ENCODE measurements at places on chromosomes 7 and 10.

GRCh38 chr7:121073463-121074099 is 85.1 kb downstream of the CPED1 start:
- DNase-seq = no peak

GRCh38 chr7:83410989-83411591 is 237.8 kb downstream of the SEMA3E start:
- peak; percentile 41 for DNase-seq

DNA sequence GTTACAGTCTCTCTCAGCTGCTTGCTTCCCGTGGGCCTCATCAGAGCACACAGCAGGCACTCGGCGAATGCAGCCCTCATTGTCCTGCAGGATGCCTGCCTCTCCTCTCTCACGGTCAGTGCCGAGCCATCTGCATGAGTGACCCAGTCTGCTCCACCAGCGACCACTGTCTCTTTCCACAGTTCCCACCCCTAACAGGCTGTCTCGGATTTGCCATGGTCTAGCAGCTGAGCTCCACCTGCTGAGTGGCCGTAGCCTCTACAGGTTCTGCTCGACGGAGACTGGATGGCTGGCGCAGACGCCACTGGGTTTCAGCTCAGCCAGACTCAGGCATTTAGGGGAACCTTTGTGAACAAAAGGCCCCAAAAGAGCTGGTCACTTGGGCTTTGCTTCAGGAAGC is 209.4 kb upstream of the FOXK1 start:
- no peak for DNase-seq

DNA sequence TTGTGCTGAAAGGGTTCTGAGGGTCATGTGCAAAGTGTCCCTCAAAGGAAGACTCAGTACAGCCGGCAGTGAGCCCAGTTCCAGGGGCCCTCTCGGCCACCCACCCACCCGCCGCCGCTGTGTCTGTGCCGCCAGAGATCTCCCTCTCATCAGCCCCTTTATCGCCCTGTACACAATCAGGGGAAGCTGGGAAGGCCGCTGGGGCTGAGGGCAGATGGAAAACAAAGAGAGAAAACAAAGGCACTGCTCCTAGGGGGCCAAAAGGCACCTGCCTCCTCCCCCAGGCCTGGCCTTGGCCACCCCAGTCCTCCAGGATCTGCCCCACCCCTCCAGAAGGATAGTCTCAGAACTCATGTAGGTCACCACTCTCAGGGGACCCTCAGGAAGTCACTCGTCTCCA is 67.0 kb downstream of the ZMIZ1 start:
- DNase-seq = no peak

DNA sequence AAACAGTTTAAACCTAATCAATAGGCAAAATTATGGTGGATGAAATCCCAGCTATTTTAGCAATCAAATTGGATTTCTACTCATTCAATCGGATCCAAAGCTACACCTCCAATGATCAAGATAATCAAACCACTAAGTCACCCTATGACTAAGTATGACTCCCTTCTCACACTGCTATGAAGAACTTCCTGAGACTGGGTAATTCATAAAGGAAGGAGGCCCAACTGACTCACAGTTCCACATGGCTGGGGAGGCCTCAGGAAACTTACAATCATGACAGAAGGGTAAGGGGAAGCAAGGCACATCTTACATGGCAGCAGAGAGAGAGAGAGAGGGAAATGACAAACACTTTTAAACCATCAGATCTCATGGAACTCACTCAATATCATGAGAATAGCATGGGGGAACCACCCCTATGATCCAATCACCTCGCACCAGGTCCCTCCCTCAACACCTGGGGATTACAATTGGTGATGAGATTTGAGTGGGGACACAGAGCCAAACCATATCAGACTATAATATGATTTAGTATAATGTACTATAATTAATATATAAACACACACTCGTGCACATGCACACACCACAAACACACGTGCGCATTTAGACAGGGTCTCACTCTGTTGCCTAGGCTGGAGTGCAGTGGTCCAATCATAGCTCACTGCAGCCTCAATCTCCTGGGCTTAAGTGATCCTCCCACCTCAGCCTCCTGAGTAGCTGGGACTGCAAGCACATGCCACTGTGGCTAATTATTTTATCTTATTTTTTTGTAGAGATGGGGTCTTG is 213.6 kb upstream of the FOXK1 start:
- no peak for DNase-seq

DNA sequence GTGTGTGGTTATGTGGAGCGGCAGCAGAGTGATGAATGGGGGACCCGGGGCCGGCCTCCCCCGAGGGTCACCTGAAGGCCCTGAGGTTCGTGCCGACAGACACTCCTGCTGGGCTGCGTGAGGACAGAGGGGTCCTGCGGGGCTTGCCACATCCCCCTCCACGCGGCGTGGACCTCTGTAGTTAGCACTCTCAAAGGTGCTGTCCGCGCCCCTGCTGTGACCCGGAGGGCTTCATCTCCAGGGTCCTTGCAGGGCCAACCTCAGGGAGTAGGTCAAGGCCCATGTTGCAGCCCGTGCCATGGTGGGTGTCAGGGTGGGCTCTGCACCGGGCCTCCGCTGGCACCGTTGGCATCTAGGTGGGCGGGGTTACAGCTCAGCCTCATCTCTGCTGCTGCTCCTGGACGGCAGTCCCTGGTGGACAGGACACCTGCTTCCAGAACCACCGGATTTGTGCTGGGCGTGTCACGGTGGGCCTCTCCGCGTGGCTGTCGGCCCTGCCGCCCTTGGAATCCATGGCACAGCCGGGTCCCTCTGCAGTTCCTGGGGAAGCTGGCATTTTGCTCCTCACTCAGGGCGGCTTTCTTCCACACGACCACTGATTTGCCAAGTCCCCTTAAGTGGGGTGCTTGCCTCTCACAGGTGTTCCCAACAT is 19.8 kb upstream of the GET4 start:
- no peak for DNase-seq

- DNase-seq = no peak
Observed at GRCh38 chr7:85392326-85392725, 205.5 kb upstream of the SEMA3D start.

- DNase-seq = no peak
Observed at GRCh38 chr10:86306628-86307278, 59.8 kb downstream of the GRID1 start.

DNA sequence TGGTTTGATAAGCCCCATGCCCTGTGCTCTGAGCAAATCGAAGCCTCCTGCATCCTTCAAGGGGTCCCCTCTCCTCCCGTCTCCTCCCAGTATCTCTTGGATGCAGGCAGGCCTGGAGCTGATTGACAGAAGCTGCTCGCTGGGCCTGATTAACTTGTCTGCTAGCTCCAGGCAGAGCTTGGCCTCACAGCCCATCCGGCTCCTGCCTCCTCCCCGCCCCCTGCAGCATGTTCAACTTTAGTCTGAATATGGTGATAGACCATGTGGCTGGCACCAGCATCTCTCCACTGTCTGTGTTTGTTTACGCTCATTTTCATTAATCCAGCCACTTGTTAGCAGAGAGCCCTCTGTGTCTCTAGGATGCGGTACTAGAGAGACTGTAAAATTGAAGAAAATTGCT is 432.2 kb downstream of the DPP6 start:
- DNase-seq = no peak

DNA sequence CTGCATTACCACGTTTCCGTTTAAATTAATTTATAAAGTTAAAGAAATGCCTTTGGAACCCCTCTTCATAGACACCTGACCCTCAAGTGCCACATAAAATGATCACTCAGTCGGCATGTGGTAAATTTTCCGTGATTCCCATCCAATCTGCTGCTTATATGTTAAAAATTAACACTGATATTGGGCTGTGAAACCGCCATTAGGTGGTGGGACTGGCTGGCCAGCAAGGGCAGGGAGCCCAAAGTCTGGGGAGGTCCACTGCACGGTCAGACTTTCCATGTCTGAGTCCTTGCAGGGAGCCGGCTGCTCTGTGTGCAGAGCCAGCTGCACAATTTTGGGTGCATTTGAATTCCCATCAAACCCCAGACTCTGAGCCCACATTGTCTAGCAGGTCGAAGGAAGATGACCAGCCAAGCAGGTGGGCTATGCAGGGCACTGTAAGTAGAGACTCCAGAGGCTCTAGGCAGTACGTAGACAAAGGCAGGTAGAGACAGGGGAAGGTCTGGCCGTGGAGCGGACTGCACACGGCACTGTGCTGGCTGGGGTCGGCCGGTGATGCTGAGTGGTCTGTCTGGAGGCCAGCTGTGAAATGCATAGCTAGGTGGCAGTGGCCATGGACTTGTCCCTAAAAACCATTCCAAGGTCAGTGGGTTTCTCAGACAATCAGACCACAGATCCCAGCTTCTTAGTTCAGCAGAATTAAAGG is 122.9 kb downstream of the SH3PXD2A start:
- no peak for DNase-seq

GRCh38 chr7:74312418-74313028 is 23.3 kb downstream of the CLIP2 start:
- no peak for DNase-seq

DNA sequence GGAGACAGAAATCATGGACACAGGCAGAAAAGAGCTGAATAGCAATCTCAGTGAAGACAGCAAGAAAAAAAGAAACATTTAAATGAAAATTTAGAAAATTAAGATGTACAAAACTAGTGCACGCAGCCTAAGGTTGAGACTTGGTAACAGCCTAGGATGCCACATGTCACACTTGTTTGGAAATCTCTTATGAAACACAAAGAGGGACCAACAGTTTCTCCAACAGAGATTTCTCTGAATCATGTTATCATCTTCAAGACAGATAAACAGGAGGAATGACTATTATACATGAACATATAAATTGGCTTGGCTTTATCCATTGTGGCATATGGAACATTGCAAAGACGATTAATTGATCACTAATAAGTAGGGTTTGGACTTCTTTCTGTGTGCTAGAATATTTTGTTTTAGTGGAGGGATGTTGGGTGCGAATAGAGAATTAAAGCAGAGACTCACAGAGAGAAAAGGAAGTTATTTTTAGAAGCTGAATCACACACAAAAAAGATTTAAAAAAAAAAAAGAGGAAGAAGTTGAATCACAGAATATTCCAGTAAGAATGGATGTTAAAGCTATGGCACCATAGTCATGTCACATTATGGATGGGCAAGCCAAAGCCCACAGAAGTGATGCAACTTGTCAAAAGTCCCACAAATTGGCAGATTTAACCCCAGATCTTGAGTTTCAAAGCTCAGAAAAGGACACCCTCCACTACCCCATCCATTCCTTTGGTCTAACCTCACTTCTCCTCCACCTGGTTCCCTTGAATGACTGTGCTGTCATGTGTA is 91.6 kb downstream of the MYOF start:
- peak; percentile 91 for DNase-seq

GRCh38 chr10:88070080-88070880 is 206.9 kb downstream of the PTEN start:
- DNase-seq = peak; percentile 46

DNA sequence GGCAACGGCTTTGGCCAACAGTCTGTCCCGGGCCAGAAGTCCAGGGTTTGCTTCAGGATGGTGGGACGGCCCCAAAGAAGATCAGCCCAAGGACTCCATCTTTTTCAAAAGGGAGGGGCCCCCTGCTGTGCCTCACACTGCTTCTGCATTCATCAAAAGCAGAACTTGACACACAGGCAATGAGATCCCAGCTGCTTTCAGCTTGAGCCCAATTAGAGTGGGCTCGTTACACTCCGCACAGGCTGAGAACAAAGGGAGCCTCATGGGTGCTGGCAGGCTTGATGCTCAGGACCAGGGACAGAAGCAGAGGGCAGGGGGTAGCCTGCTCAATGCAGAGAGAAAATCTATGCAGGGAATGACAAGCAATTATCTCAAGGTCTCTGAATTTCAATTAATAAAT is 45.5 kb downstream of the VOPP1 start:
- peak; percentile 61 for DNase-seq

DNA sequence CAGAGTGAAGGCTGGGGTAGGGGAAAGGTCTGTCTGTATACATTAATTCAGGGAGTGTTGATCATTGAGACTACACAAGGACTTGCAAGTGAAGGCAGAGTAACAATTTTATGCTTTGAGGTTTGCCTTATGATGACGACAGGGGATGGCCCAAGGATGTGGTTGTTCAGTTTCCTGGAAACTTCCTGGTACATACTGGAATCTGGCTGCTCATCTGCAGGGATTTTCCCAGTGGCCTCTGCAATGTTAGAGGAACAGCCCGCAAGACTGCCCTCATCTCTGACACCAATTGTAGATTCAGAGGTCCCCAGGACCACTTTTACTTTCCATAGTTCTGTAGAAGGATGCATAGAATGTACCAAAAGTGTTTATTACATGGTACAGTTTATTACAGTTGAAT is 189.6 kb downstream of the TMEM178B start:
- no peak for DNase-seq

GRCh38 chr7:25812086-25812850 is 339.7 kb upstream of the NFE2L3 start:
- no peak for DNase-seq

DNA sequence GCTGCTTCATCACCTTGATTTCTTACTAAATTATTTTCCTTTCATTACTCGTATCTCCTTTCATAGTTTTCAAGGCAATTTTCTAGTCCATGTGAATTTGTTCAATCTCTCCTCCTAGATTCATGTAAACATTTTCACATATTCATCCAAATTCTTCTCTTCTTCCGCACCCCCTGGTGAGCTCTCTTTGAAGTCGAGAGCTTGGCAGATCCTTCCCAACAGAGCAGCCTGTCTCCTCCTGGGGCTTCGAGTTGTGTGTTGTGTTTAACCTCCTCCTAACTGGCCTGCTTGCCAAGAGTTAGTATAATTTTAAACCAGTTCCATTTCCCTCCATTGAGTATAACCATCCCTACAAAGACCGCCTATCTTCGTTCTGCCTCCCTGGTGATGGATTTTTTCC is 272.4 kb upstream of the CELF2 start:
- no peak for DNase-seq

GRCh38 chr10:101725296-101726114 is 30.5 kb upstream of the FBXW4 start:
- DNase-seq = no peak

- no peak for DNase-seq
Observed at GRCh38 chr7:14389595-14389994, 400.1 kb upstream of the ETV1 start.

- peak; percentile 41 for DNase-seq
Observed at GRCh38 chr7:139829775-139830117, 682 bp downstream of the TBXAS1 start.

DNA sequence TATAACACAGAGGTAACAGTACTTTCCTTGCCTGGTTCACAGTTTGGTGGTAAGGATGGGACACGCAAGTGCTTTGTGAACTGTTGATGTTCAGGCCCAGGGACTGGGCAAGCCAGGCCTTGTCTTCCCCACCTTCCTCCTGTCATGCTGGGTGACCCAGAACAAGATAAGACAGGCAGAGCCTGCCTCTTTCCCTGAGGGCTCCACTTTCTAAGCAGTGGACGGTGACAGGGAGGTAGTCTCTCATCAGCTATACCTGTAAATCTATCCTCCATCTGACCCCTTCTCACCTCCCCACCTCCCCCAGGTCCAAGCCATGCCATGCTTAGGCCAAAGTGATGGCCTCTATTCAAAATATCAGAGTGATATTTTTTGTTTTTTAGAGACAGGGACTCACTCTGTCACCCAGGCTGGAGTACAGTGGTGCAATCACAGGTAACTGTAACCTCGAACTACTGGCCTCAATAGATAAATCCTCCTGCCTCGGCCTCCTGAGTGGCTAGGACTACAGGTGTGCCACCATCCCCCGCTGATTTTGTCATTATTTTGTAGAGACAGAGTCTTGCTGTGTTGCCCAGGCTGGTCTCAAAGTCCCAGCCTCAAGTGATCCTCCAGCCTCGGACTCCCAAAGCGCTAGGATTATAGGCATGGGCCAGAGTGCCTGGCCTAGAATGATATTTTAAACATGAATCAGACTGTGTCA is 42.8 kb downstream of the PDLIM1 start:
- no peak for DNase-seq

GRCh38 chr10:70405037-70405824 is 1.3 kb downstream of the EIF4EBP2 start:
- peak; percentile 80 for DNase-seq

- DNase-seq = no peak
Observed at GRCh38 chr10:474946-475345, 214.5 kb downstream of the DIP2C start.
